ENCODE measurements at places on chromosomes 1 and 21.

GRCh38 chr21:25857308-25858074 lies 122.7 kb downstream of the GABPA start:
- DNase-seq: no peak

DNA sequence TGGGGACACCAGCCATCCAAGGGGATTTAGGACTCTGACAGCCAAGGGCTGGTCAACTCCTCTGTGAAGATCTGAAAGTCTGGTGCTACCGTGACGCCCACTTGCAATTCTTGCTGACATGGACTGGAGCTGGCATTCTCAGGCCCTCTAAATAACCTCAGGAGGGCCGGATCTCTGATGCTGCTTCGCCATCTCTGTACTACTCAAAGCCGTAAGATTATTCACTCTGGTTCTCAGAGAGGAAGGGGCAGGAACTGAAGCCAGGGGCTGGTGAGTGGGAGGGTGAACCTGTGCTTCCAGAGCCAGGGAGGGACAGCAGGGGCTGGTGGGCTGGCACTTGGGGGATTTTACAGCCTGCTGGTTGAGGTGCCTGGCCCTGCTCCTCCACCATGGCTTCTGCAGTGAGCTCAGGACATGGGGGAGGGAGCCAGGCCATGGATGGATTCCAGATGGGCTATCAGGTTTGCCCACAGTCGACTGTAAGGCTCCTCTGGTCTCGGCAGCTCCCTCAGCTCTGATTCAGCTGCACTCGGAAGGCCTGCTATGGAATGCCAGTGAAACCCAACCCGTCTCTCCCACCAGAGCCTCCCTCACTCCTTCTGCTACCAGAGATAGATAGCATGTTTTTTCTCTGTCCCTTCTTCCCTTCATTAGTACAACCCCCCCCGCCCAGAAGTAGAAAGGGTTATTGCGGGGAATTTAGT lies 84.5 kb downstream of the PLXNA2 start:
- DNase-seq: no peak

DNA sequence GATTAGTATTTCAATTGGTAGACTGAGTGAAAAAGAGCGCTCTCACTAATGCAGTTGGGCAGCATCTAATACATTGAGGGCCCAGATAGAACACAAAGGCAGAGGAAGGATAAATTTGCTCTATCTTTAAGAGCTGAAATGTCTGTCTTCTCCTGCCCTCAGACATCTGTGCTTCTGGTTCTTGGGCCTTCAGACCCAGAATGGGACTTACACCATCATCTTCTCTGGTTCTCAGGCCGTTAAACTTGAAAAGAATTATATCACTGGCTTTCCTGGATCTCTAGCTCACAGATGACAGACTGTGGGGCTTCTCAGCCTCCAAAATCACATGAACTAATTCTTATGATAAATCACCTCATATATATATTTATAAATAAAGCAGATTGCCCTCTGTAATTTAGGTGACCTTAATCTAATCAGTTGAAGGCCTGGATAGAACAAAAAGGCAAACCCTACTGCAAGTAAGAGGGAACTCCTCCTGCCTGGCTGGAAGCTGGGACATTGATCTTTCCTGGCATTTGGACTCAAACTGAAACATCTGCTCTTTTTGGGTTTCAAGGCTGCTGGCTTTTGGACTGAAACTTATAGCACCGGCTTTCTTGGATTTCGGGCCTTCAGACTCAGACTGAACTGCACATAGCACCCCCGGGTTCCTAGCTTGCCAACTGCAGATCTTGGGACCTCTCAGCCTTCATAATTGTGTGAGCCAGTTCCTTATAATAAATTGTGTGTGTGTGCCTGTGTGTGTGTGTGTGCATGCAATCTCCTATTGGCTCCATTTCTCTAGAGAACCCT lies 390.4 kb upstream of the PLXNA2 start:
- DNase-seq: no peak

GRCh38 chr1:45803299-45803780 lies at the start of gene MAST2:
TSS of gene MAST2 (plus strand) at chr1:45803612. CDS start at chr1:45803896, 284 bp downstream.
- DNase-seq: peak; percentile 87

- no peak for DNase-seq
Measured at GRCh38 chr1:182304627-182305026, 87.0 kb downstream of the GLUL start.

Measured in WERI-Rb-1 (cell line).